ENCODE measurements at places on chromosomes 6 and 20. TPM values are rescaled to one million over a fixed set of nuclear protein-coding genes. Genes with fewer than 3 reads are reported as not detected.

DNA sequence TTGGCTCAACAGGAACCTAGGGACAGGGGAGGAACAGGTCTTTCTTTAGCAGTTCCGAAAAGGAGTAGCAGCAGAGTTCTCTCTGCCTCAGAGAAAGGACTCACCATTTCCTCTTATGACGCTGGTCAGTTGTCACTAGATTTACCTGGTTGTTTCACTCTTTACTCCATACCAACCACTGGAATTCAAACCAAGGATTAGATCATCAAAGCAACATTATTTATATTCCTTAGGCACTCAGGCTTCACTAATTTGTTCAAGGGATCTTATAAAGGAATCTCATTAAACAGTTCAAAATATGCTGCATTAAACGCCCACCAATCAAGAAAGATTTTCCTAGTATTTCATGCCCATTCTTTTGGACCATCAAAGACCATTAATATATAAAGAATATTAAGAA, 1129.5 kb upstream of the MAP3K7 start:
- H3K4me1 ChIP-seq = no peaks in the 10 kb centered on the region
- H3K4me3 ChIP-seq = no peak overlapping the region
- no peaks in the 10 kb centered on the region for H3K27me3 ChIP-seq
- DNase-seq = no peak
- H3K36me3 ChIP-seq = no peaks in the 10 kb centered on the region
- H3K27ac ChIP-seq = no peak overlapping the region

GRCh38 chr6:45514454-45515230, 136.9 kb upstream of the SUPT3H start:
- no peaks in the 10 kb centered on the region for H3K4me1 ChIP-seq
- DNase-seq = no peak
- H3K27me3 ChIP-seq = no peaks in the 10 kb centered on the region
- no peak overlapping the region for H3K27ac ChIP-seq
- H3K36me3 ChIP-seq = peaks cover 30% of the 10 kb centered on the region
- H3K4me3 ChIP-seq = no peak overlapping the region

- no peaks in the 10 kb centered on the region for H3K27me3 ChIP-seq
- no peak for DNase-seq
- H3K27ac ChIP-seq = no peak overlapping the region
- no peak overlapping the region for H3K4me3 ChIP-seq
- H3K36me3 ChIP-seq = peaks cover 69% of the 10 kb centered on the region
- no peaks in the 10 kb centered on the region for H3K4me1 ChIP-seq
Measured at GRCh38 chr20:63885264-63886053, 9.5 kb upstream of the DNAJC5 start.

DNA sequence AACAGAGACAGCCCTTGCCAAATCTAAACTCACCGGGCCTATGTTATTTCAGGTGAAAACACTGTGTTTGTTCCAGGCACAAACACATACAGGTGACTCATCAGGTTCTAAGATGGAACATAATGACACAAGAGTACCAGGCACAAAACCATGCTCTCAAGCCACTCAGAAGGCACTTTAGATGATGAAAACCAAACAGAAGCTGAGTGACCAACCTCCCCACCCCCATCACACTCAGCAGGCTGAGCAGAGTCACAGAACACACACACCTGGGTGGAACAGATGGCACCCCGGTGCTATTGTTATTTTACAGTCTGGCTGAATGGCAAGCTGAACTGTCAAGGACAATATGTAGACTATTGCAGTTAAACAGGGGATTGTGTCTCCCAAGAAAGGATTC, 20.6 kb upstream of the NKX2-2 start:
- no peak overlapping the region for H3K27ac ChIP-seq
- H3K27me3 ChIP-seq = no peaks in the 10 kb centered on the region
- DNase-seq = no peak
- no peak overlapping the region for H3K4me3 ChIP-seq
- H3K4me1 ChIP-seq = no peaks in the 10 kb centered on the region

Gene FAM209B
- total RNA-seq = 3.9 TPM

GRCh38 chr6:133185731-133186130, 55.4 kb upstream of the EYA4 start:
- H3K27ac ChIP-seq = no peak overlapping the region
- no peak overlapping the region for H3K4me3 ChIP-seq
- DNase-seq = no peak
- H3K36me3 ChIP-seq = no peaks in the 10 kb centered on the region

DNA sequence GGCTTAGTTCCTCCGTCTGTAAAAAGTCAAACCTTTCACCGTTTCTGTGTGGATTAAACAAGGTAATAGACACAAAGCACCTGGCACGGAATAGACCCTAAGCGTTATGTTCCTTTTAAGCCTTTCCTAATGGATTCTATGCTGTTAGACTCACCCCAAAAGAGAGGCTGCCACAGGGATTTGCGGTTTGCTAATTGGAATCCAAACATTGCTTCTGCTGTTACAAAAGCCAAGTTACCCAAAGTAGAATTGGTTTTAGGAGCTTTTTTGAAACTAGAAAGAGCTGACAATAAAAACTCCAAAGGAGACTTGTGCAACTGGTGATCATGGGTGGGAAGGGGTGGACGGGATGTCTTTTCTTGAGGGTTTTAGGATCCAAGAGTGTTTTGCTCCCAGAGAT, 178.0 kb downstream of the BMP7 start:
- H3K36me3 ChIP-seq = no peaks in the 10 kb centered on the region
- peaks cover 4% of the 10 kb centered on the region for H3K27me3 ChIP-seq
- H3K4me1 ChIP-seq = peaks cover 8% of the 10 kb centered on the region
- DNase-seq = no peak
- H3K27ac ChIP-seq = no peak overlapping the region
- H3K4me3 ChIP-seq = no peak overlapping the region

DNA sequence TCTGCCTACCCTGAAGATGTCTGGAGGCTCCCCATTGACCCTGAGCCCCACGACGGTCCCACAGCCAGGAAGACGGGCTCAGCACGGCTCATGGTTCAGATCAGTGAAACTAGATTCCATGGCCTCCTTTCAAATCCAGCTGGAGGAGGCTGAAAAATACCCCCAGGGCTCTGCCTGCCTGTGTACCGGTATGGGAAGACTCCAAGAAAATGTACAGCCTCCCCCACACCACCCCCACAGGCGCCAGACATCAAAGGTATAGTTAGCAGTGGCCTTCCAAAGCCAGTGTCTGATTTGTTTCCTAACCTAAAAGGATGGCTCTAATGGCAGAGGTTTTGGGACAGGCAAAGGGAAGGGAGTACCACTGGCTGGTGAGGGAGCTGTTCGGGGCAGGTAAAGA, 86.2 kb upstream of the SNAP25 start:
- no peak overlapping the region for H3K27ac ChIP-seq
- no peaks in the 10 kb centered on the region for H3K27me3 ChIP-seq
- H3K36me3 ChIP-seq = no peaks in the 10 kb centered on the region
- no peak overlapping the region for H3K4me3 ChIP-seq
- H3K4me1 ChIP-seq = no peaks in the 10 kb centered on the region
- DNase-seq = no peak

GRCh38 chr6:81962198-81962597, 209.7 kb upstream of the TENT5A start:
- no peaks in the 10 kb centered on the region for H3K27me3 ChIP-seq
- no peak for DNase-seq
- no peak overlapping the region for H3K4me3 ChIP-seq
- H3K27ac ChIP-seq = no peak overlapping the region
- H3K4me1 ChIP-seq = no peaks in the 10 kb centered on the region

DNA sequence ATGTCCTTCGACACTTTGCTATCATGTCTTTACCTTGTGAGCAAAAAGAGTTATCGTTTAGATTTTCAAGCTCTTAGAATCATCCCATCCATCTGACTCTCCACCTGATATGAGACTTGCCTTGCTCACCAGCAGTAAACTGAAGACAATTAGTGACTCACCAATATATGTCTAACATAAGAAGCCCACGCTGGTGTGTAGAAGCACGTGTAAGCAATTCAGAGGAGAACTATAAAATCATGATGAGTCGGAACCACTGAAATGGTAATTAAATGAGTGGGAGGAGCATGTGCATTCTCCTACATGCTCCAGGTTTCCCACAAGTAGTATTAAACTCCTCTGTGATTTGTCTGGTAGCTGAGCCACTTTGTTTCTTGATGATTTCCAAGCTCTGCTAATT, 181.6 kb upstream of the RNF217 start:
- no peak overlapping the region for H3K27ac ChIP-seq
- no peak overlapping the region for H3K4me3 ChIP-seq

DNA sequence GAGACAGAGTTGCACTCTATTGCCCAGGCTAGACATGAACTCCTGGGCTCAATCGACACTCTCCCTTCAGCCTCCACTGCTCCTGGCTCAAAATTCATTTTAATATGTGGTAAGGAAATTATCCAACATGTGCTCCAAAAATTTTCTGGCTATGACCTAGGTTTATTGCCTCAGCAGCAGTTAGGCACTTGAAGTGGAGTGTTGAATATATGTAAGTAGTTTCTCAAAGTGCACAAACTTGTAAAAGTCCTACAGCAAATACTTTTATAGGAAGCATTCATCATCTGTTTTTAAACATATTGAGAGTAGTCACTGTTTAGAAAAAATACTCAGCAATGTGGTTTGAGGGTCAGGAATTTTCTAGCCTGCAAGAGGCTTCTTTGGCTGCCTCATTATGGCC, 13.2 kb downstream of the FILIP1 start:
- H3K27me3 ChIP-seq = peaks cover 4% of the 10 kb centered on the region
- no peaks in the 10 kb centered on the region for H3K36me3 ChIP-seq
- H3K4me3 ChIP-seq = no peak overlapping the region
- no peaks in the 10 kb centered on the region for H3K4me1 ChIP-seq
- DNase-seq = no peak

- no peak for DNase-seq
- peaks cover 33% of the 10 kb centered on the region for H3K36me3 ChIP-seq
- no peaks in the 10 kb centered on the region for H3K4me1 ChIP-seq
Measured at GRCh38 chr6:136613477-136613876, 63.3 kb upstream of the MAP7 start.

GRCh38 chr20:44187772-44188709, 1.1 kb upstream of the JPH2 start:
- no peaks in the 10 kb centered on the region for H3K36me3 ChIP-seq
- no peak for DNase-seq
- H3K4me3 ChIP-seq = no peak overlapping the region

- no peak overlapping the region for H3K4me3 ChIP-seq
- no peak overlapping the region for H3K27ac ChIP-seq
- no peaks in the 10 kb centered on the region for H3K27me3 ChIP-seq
- DNase-seq = no peak
Measured at GRCh38 chr20:42708266-42708665, 481.4 kb downstream of the PTPRT start.

Gene LZTS3
- total RNA-seq = 22.2 TPM

Gene RIMS4
- total RNA-seq = not detected

GRCh38 chr6:13560651-13561044, 13.8 kb upstream of the SIRT5 start:
- H3K27ac ChIP-seq = no peak overlapping the region
- H3K4me1 ChIP-seq = no peaks in the 10 kb centered on the region
- H3K4me3 ChIP-seq = no peak overlapping the region
- no peak for DNase-seq
- no peaks in the 10 kb centered on the region for H3K36me3 ChIP-seq

- H3K4me1 ChIP-seq = no peaks in the 10 kb centered on the region
- H3K27me3 ChIP-seq = no peaks in the 10 kb centered on the region
- no peak overlapping the region for H3K27ac ChIP-seq
Measured at GRCh38 chr6:1971612-1972011, 273.8 kb downstream of the GMDS start.

- no peak overlapping the region for H3K4me3 ChIP-seq
- no peak overlapping the region for H3K27ac ChIP-seq
- no peaks in the 10 kb centered on the region for H3K36me3 ChIP-seq
- H3K27me3 ChIP-seq = no peaks in the 10 kb centered on the region
Measured at GRCh38 chr20:23410916-23411695, 10.2 kb downstream of the NAPB start.

- no peak for DNase-seq
- no peak overlapping the region for H3K4me3 ChIP-seq
- no peaks in the 10 kb centered on the region for H3K4me1 ChIP-seq
- no peak overlapping the region for H3K27ac ChIP-seq
- H3K27me3 ChIP-seq = no peaks in the 10 kb centered on the region
Measured at GRCh38 chr6:144753023-144753705, 468.0 kb downstream of the UTRN start.

DNA sequence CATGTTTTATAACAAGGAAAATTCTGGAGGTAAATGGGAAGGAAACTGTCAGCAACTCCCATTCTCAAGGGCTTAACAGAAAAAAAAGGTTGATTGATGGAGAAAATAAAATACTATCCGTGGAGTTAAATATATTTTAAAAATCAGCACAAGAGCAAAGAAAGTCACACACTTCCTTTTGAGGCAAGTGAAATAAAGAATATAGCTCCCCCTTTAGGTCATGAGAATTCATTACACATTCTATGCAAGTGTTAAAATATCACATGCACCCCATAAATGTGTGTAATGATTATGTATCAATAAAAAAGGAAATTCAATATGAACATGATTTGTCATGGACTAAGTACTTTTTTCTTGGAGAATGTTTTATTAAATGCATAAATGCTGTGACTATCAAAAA, 349.2 kb downstream of the TPBG start:
- H3K27ac ChIP-seq = no peak overlapping the region
- no peak for DNase-seq
- H3K4me1 ChIP-seq = no peaks in the 10 kb centered on the region

Gene ASCC3
- total RNA-seq = 30.4 TPM

GRCh38 chr6:117227245-117227962, 38.0 kb upstream of the VGLL2 start:
- no peaks in the 10 kb centered on the region for H3K27me3 ChIP-seq
- no peak for DNase-seq
- H3K4me3 ChIP-seq = no peak overlapping the region
- no peaks in the 10 kb centered on the region for H3K36me3 ChIP-seq
- no peak overlapping the region for H3K27ac ChIP-seq

DNA sequence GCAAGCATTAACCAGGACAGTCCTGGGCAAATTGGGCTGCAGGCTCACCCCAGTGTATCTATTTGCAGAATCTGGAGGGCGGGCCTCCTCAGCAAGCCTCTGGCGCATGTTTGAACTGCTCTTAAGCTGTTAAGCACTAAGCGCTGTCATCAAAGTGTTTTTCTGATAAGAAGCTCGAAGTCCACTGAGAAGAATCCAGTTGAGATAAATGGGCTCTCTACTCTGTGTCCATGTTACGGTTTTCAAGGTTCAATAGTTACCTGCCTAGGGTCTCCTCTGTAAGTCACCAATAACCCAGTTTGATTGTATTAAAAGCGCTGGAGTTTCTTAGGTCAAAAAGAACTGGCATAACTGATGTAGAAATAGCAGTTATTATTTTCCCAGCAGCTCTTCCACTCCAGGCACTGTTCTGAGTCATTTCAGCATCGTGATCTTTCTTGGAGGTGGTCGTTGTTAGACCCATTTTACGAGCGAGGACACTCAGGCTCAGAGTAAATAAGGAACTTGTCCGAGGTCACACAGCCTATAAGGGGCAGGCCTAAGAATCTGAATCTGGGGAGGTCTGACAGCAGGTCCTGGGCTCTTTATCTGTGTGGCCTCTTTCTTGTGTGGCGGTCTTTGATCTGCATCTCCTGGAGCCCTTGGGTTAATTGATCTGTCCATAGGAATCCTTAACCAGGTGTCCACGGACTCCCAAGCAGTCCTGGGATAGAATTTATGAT, 207.4 kb upstream of the ZNF217 start:
- no peaks in the 10 kb centered on the region for H3K4me1 ChIP-seq
- no peak overlapping the region for H3K4me3 ChIP-seq
- no peak for DNase-seq
- H3K36me3 ChIP-seq = no peaks in the 10 kb centered on the region

GRCh38 chr6:24240943-24241342, 114.9 kb downstream of the NRSN1 start:
- no peak for DNase-seq
- no peak overlapping the region for H3K27ac ChIP-seq
- no peak overlapping the region for H3K4me3 ChIP-seq

GRCh38 chr20:1033751-1034414, 31.8 kb upstream of the RSPO4 start:
- no peaks in the 10 kb centered on the region for H3K36me3 ChIP-seq
- H3K27ac ChIP-seq = no peak overlapping the region
- no peaks in the 10 kb centered on the region for H3K4me1 ChIP-seq
- DNase-seq = no peak
- no peak overlapping the region for H3K4me3 ChIP-seq
- peaks cover 10% of the 10 kb centered on the region for H3K27me3 ChIP-seq

Data from CD4-positive, alpha-beta T cell (primary cell).